Choroid plexus epithelial cell (primary cell): ENCODE measurements at places on chromosomes 6 and 20.
A peak's percentile ranks its signal among the peaks of the same experiment; 100 is the strongest.

DNA sequence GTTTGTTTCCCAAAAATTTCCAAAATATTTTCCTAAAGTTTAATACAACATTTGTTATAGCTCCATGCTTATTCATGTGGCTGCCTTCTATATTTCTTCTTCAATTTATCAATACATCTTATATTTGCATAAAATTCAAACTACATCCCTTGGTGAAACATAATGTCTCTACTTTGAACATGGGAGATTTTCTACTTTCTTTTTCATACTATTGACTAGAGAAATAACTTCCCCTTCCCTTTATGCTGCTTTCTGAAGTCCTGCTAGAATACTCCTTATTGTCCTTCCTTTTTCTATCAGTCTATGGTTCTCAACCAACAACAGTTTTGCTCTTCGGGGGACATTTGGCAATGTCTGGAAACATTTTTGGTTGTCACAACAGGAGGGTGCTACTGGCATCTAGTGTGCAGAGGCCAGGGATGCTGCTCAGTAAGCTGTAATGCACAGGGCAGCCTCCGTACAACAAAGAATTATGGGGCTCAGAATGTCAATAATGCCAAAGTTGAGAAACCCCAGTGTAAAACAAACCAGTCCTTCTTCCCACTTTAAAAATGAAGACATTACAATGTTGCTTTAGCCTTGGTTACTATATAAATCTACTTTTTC, 29.9 kb downstream of the MKKS start:
- DNase-seq = no peak

DNA sequence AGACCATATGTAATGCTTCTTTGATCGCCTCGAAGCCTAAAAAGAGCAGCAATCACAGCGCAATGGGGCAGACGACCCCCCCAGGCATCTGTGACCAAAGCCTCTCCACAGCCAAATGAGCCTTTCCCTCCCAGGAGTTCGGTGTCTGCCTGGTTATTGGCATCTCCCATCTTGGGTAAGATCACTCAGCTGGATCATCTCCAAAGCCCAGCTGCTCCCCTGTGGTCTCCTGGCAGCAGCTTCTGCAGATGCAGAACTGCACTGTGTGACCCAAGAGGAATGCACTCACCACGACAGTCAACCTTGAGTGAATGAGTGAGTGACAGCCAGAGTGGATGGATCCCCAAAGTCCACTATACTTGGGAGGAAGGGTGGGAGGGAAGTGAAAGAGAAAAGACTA, 44.8 kb upstream of the IYD start:
- no peak for DNase-seq

GRCh38 chr6:121439475-121439874, 4.0 kb downstream of the GJA1 start:
- DNase-seq = no peak

DNA sequence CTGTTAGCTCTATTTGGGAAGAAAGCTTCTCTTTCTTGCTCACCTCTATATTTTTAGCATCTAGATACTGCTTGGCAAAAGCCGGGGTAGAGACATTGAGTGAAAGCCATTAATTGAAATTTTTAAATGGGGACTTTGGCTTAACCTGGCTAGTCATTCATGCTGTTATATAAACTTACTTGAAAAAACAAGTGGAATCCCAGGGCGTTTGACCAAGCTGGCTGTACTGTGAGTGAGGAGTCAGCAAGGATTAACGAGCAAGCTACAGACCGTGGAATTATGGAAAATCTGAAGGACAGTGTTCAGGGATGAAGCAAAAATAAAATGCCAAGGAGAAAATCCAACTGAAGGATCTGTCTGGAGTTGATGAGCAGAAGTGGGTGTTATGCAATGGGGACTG, 232.0 kb downstream of the GRM1 start:
- no peak for DNase-seq

DNA sequence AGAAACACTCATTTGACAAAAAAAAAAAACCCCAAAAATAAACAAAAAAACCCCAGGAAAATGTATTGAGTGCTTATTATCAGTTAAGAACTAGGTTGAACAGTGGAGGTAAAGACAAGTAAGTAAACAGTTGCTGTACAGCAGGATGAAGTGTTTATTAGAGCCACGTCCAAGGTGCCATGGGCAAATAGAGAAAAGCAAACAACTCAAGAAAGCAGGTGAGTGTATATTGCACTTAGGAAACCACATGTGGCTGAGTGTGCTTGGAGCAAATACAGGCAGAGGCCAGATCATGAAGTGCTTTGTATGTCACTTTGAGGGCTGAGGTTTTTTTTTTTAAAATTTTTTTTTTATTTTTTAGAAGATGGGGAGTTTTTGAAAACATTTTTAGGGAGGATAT, 98.3 kb downstream of the MACROD2 start:
- no peak for DNase-seq

DNA sequence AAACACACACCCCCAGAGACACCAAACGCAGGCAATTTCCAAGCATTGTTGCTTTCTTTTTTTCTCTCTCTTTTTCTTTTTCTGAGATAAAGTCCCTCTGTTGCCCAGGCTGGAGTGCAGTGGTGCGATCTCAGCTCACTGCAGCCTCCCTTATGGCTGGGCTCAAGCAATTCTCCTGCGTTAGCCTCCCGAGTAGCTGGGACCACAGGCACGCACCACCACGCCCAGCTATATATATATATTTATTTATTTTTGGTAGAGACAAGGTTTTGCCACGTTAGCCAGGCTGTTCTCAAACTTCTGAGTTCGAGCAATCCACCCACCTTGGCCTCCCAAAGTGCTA, 14.0 kb upstream of the SRSF3 start:
- DNase-seq = no peak

- peak; percentile 57 for DNase-seq
Observed at GRCh38 chr6:11712760-11713159, 65.8 kb downstream of the ADTRP start.

- DNase-seq = peak; percentile 81
Observed at GRCh38 chr6:70310063-70310694, 7.3 kb upstream of the COL9A1 start.

GRCh38 chr6:139982652-139983295, 608.3 kb upstream of the CITED2 start:
- peak; percentile 95 for DNase-seq

DNA sequence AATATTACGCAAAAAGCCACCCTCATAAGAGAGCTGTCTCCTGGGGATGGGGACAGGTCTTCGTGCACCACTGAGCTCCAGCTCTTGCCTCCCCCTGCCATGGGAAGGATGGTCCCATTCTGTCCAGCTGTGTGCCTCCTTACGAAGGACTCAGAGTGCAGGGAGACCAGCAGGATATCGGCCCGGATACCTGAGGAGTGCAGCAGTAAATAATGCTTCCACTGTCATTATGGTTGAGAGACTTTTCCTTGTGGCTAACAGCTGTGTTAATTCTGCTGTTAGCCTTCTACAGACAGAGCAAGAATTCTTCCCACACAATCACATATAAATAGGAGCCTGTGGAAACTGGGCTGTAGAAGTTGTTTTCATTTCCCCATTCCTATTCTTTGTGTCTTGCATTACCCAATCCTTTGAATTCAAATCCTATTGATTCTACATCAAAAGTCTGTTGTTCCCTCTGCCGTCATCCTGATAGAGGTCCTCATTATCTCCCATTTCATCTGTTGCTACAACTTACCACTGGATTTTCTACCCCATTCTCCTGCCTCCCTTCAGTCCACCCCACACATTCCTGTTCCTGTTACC, 364.6 kb upstream of the SOX4 start:
- no peak for DNase-seq

- DNase-seq = peak; percentile 95
Observed at GRCh38 chr6:11143394-11144371, 32.2 kb upstream of the ERVFRD-1 start.

DNA sequence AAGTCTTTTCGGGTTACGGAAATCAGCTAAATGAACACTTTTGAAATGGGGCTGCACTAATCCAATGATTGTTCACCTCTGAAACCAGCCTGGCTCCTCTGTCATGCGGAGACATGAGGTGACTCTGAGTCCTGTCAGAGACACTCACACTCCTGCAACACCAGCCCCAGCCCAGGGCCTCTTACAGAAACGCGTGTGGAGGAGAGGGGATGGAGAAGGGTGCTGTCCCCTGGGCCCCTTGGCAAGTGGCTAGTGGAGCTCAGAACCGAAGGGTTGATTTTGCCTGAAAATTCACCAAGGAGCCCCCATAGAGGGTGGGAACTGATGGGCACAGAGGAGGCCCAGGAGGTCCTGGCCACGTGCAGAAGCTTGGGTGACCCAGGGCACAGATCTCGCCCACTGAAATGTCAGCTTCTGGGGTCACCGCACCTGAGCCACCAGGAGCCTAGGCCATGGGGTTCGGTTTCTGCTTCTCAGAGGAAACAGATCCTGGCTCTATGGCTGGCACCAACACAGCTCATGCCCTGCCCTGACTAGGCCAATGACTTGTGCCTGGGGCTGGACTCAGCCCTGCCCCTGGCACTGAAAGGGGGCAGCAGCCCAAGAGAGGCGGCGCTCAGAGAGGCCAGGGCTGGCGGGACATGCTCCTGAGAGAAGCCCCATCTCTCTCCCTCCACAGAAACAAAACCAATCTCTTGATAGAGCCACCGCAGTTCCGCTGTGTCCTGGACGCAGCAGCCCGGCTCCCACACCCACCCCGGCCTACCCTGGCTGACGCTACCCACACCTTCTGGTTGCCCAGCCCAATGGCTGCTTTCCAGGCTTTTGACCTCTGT, 144.7 kb downstream of the ERMARD start:
- DNase-seq = no peak

DNA sequence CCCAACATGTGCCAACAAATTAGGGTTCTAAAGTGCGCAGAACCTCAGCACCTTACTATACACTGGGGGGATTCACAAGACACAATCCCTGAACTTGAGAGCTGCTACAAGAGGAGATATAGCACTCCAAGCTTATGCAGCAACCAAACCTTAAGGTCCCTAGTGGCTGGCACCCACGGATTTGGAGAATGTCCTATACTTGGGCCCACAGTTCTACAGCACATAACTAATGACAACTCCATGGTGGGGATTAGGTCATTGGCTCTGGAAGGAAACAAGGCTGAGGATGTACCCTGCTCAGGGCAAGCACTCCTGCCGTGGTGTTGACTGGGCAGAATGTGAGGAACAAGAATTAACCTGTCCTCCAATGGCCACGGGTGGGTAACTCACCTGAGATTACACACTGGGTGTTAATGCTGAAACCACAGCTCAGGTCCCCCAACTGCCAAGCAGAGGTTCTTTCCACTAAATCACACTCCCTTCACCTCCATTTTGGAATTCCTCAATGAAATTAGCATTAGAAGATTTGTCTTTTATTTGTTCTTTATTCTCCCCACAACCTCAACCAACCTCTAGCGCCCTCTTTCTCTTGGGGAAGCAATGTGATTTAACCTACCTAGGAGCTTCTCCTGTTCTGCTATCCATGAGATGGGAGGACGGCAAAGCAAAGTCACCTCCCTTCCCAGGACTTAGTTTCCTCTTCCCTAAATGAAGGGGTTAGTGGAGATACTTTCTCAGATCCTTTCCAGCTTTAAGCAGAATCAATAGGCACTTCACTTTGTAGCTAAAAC, 32.0 kb downstream of the TRERF1 start:
- DNase-seq = no peak

DNA sequence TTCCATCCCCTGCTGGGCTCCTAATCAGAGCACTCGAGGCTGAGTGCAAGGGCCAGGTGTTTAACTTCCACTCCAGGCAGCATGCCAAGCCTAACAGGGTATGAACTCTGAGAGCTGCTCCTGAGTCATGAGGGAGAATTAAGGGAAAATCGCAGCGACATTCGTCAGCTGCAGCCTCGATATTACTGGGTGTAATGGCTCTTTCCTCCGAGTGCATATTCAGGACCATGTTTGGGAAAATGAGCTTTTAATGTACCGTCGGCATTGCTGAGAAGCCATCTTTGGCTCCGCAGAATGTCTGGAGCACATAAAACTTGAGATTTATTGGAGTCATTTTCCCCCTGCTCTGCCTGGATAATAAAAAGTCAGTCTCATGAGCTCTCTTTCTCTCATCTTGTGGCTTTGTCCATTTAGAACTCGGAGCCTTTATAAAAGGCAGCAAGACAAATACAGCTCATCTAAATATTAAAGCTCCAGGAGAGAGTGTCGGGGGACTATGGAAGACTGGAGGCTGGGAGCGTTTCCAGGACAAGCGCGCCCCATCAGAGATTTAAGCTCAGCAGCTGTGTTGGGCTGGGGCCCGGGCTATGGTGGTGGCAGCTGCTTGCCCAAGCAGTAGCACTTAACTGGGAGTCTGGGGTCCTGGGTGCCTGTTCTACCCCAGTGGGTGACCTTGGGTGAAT, 103.7 kb downstream of the TOX2 start:
- peak; percentile 79 for DNase-seq

- DNase-seq = no peak
Observed at GRCh38 chr20:16441546-16442164, 131.6 kb downstream of the KIF16B start.

DNA sequence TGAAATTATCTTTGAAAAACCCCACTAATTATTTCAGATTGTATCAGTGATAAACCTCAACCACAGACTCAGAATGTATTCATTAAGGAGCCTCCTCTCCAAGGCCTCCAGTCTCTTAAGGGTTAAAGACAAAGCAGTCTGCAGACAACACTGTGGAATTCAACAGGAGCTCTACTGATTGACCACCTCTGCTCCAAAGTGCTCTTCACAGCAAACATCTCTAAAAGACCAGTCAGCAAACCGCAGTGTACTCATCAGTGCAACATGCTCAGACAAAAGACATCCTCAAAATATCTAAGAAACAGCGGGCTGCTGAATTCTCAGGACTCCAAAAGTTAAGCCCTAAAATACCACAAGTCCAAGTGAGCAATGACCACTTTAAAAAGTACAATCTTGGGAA, 42.0 kb downstream of the UQCC1 start:
- DNase-seq = peak; percentile 82

- DNase-seq = peak; percentile 94
Observed at GRCh38 chr6:88376768-88377387, 210.7 kb upstream of the CNR1 start.

GRCh38 chr6:143074670-143075318, 14.1 kb downstream of the AIG1 start:
- DNase-seq = no peak

DNA sequence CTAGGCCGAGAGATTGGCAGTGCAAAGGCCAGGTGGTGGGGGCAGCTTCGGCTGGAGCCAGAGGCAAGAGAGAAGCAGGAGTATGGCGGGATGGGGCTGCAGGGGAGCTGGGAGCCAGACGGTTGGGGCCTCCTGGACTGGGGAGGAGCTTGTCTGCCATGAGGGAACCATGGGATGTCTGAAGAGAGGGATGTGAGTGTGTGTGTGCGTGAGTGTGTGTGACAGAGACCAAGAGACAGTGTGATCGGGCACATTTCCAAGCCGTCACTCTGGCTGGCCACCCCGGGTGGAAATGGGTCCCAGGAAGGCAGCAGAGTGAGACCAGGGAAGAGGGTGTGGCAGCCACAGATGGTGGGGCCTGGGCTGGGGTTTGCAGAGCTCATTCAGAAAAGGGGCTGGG, 13.8 kb downstream of the PHACTR3 start:
- DNase-seq = no peak

- DNase-seq = peak; percentile 63
Observed at GRCh38 chr20:32894026-32894483, 35.3 kb downstream of the EFCAB8 start.
